NT2/D1 (cell line): ENCODE measurements at places on chromosomes 1 and 21.

DNA sequence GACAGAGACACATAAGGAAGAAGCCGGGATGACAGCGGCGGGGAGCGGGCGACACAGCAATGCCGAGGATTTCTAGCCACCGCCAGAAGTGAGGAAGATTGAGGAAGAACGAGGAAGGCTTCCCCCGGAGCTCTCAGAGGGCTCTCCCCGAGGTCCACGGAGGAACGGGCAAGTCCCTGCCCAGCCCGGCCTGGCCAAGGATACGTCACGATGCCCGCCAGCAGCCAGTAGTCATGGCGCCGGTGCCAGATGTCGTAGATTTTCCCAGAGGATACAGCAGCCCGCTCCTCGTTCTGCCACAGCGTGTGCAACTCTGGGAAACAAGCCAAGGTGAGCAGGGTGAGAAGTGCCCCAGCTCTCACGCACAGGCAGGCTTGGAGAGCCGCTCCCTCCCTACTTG is 65.9 kb downstream of the KCNAB2 start:
- no peak for DNase-seq

DNA sequence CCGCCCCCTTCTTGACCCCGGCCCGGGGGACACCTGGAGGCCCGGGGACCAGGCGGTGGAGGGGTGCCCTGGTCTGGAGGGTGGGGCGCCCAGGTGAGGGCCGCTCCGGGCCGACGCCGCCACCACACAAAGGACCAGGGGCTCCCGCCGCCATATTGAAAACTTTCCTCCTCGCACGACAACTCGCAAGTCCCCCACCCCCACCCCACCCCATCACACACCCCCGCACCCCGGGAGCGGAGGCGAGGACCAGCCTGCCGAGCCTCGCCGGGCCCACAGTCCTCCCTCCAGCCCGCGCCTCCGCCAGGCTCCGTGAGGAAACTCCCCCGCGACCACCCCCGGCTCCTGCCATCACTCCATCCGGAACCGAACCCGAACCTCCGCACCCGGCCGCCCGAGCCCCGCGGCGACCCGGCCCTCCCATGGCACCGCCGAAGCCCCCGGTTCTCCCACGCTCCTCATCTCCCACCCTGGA is 733 bp downstream of the KDM5B start:
- no peak for DNase-seq

DNA sequence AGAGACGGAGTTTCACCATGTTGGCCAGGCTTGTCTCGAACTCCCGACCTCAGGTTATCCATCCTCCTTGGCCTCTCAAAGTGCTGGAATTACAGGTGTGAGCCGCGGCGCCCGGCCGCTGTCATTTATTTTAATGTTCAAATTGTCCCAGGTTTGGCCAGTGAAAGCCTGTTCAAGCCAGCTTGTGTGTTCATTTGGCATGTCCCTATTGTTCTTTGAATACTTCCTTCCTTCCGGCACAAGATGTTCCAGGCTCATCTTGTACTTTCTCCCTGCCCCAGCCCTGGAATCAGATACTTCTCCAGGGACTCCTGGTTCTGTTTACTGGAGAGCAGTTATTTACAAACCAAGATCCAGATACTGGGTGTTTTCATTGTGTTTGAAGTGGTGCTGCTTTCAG is 37.0 kb downstream of the ZBTB8B start:
- no peak for DNase-seq

- DNase-seq, result no peak
Measured at GRCh38 chr1:171346881-171347280, 32.9 kb downstream of the FMO4 start.

- DNase-seq, result no peak
Measured at GRCh38 chr21:37921091-37921490, 4.8 kb upstream of the KCNJ6 start.

DNA sequence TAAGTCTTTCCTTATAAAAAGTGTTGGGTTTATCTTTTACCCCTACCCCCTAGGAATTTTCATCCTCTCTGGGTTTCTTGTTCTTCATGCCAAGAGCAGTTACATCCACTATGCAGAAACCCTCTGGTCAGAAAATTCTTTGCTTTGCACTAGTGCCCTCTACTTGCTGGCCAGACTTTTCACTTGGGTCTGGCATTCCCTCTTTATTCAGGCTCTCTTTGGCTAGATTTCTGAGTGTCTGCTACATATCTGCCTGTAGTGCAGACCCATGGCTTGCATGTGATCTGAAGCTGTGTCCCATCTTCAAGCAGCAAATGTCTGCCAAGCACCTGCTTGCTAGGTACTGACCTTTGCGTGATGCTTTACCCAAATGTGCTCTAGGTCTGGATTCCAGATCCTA is 237.0 kb downstream of the GPATCH2 start:
- no peak for DNase-seq

DNA sequence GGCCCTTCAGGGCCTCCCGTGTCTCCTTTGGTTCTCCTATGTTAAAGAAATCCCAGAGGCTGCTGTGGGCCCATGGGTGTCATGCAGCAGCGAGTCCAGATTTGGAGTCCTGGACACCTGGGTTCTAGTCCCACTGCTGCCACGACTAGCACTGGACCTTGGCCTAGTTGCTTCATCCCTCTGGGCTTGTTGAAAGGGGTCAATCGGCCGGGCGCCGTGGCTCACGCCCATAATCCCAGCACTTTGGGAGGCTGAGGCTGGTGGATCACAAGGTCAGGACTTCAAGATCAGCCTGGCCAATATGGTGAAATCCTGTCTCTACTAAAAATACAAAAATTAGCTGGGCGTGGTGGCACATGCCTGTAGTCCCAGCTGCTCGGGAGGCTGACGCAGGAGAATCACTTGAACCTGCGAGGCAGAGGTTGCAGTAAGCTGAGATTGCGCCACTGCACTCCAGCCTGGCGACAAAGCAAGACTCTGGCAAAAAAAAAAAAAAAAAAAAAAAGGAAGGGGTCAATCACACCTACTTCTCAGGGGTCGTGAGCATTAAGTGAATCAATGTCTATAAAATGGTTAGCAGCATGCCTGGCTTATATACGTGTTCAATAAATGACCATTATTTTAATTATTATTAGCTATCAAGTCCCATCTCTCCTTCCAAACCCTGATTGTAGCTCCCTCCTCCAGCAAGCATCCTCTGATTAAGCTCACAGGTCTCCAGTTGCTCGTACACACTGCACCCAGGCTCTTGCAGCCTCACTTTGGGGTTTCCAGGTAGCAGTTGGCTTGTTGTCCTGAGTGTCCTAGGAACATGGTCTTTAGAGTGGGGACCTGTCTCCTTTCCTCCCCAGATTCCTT is 43.8 kb downstream of the KIRREL1 start:
- DNase-seq, result no peak

DNA sequence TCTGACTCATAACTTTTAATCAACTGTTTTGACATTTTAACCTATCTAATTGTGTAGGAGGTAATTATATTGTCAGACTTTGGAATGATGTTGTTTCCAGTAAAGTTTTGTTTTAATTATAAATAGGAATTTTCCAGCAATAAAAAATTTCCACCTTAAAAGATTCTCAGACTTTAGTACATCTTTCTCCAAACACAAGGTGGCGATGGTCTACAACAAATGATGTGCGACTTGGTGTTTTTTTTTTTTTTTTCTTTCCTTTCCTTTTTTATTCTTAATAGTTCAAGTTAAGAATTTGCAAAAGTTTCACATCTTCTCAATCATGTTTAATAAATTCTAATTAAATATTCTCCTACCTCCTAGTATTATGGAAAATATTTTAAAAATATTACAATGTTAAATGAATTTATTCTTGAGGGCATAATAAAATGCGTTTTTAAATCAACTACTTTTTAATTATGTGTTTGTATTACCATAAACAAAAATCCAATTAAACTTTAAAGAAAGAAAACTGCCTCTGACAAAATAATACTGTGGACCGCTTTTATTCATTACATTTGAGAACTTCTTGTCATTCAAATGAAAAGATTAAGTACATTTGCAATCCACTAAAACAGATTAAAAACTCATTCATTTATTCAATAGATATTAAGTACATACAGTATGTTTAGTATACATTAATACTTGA is 4.4 kb upstream of the ADAMTS1 start:
- peak; percentile 36 for DNase-seq

DNA sequence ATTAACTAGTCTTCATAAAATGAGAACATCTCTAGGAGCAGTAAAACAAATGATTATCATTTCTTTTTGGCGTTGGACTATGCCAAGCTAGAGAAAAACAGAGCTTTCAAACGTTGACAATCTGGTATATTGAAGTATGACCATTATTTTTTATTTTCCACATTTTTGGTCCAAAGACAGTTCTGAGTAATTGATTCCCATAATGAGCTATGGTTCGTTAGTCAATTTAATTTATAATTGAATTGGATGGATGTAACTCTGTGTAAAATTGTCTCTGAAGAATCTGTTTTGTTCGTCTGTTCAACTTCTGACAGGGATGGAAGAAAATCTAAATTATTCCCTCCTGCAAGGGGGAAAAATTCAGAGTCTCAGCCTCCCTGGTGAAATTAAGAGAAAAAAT is 234.5 kb downstream of the LMO4 start:
- no peak for DNase-seq

GRCh38 chr1:44661781-44662682 is 12.2 kb downstream of the TMEM53 start:
- no peak for DNase-seq

GRCh38 chr1:160040476-160040875 is 8.7 kb upstream of the PIGM start:
- DNase-seq, result no peak

DNA sequence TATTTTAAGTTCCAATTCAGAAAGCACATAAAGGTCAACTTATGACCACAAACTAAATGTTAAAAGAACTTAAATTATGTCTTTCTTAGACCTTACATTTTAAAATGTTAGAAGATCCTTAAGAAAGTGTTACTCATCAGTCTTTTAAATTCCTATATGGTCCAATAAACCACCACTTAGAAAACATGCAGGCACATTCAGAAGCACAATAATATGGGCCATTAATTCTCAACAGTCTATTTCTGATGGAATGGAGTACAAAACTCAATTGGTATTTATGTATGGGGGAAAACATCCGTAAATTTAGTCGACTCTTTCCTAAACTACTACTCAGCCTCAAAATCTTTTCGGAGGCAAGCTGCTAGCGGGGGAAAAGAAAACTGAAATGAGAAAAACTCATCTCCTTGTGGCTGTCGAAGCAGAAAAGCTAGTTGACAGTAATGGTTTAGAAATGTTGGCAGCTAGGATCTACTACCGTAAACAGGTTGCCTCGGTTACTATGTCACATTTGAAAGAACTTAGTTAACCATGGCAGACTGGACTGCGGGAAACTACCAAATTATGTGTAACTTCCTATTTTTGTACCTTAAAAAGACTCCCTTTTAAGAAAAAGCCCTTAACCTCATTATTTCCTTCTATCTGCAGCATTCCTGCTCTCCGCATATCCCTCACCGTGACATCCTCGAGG is 1.0 kb downstream of the TRMT1L start:
- no peak for DNase-seq

DNA sequence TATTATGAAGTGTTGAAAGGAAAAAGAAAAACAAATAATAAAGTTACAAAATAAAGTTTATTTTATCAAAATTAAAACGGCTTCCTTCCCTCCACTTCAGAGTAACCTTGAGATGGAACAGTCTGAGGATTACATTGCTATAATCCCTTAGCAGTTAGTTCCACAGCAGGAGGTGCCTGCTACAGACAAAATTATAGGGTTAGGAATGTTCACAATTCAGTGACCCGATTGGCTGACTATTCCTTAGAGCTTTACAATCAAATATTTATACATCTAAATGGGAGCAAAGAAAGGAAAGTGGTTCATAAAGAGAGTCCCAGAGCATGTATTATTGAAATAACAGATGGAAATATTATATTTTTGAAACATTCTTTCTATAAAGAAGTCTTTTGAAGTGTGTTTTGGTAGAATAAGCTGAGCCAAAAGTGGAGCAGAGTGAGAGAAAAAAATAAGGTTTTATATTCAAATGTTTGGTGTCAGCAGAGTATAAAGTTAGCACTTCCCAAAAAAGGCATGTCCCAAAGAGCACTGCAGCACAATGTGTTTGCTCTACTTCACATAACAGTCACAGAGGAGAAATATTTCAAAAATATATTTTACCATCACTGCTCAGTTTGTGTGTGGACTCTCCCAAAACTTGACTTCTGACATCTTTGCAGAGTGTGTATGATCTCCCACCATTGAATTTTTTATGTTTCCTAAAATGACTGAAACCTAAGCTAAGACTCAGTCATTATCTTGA is 71.4 kb upstream of the GORAB start:
- DNase-seq, result no peak

DNA sequence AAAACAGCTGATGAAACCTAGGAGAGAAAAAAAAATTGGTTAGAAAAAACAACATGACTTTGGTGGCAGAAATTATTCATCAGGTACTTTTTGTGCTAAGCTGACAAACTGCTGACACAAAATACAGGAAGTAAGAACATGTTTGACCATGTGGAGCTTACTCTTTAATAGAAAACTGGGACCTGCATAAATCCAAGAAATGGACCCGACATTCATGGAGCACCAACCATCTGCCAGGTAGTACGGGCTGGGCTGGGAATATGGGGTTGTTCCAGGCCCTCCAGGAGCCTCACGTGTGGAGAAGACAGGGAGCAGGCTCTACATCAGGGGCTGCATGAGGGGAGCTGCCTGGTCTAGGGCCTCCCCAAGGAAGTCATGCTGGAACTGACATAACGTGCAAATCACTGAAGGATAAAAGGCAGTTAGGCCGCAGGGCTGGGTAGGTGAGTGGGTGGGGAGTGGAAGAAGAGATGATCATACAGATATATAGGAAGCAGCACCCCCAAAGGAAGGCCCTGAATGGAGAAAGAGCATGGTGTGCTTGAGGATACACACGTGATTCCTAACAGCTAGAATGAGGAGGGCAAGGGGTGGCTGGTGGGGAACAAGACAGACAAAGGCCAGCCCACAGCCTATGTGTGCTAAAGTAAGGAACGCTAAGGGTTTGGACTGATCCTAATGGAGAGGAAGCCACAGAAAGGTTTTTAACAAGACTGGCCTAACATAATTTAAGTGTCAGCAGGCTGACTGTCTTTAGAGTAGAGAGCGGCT is 26.1 kb downstream of the CD58 start:
- DNase-seq, result no peak

- no peak for DNase-seq
Measured at GRCh38 chr1:28297826-28298225, 31.0 kb upstream of the MED18 start.

DNA sequence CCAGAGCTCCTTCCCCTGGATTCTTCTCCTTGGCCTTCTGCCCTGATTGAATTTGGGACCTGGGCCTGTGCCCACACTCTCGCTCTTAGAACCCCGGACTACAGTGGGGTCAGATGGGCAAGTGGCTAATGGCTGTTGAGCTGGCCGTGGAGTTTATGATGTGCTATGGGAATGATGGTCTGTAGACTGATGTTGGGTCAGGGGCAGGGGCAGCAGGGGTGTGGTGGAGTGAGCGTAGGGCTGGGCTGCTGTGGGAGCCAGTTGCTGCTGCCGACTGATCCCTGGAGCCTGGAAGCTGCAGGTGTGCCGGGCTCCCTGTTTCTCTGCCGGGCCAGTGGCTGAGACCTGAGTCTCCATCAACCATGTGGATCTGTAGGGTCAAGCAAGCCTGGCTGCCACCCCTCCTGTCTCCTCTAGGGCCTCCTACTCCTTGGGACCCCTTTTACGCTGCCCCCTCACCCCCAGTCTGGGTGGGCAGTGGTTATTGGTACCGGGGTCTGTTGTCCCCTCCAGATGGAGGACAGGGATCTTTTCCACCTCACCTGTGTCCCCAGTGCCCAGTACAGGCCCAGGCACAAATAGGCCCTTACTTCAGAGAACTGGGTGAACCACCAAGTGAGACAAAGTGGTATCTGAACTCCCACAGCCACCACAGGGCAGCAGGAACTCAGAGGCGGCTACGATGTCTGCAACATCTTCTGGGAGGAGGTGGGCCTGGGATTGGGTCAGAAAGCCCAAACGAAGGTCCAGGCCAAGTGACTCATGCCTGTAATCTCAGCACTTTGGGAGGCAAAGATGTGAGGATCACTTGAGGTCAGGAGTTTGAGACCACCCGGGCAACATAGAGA is 5.1 kb downstream of the PODN start:
- DNase-seq, result no peak
